ENCODE measurements at places on chromosomes 1 and 21.
A peak's percentile ranks its signal among the peaks of the same experiment; 100 is the strongest.

- no peak for DNase-seq
Observed at GRCh38 chr1:42282024-42282579, 52.9 kb downstream of the FOXJ3 start.

- DNase-seq = no peak
Observed at GRCh38 chr1:109134423-109134822, 20.5 kb downstream of the ELAPOR1 start.

DNA sequence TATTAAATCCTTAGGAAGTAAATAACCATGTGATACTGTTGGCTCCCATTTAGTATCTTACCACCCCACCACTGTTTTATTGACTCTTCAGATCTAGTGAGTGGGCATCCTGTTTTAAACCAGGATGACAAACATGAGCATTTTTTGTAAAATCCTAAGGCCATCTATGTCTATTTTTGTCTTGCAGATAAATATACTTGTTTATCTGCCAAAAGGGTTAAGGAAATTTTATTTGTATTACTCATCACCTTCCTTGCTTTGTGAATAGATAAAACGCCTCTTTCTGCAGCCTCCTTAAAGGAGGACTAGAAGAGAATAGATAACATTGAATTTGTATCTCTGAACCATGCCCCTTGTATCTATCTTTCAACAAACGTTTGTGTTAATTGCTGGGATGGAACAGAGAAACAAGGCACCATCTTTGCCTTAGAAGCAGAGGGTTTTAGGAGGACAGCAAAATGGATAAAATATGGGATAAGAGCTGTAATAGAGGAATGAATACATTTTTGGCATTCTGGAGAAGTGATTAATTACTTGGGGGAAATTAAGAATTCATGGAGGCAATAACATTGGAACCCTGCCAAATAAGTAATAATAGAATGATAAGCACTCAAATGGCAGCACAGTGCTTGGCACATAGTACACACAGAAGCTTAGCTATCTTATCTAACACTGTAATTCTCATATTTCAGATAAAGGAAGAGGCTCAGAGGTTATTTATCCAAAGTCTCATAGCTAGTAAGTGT lies 14.7 kb downstream of the YTHDF2 start:
- DNase-seq = no peak

DNA sequence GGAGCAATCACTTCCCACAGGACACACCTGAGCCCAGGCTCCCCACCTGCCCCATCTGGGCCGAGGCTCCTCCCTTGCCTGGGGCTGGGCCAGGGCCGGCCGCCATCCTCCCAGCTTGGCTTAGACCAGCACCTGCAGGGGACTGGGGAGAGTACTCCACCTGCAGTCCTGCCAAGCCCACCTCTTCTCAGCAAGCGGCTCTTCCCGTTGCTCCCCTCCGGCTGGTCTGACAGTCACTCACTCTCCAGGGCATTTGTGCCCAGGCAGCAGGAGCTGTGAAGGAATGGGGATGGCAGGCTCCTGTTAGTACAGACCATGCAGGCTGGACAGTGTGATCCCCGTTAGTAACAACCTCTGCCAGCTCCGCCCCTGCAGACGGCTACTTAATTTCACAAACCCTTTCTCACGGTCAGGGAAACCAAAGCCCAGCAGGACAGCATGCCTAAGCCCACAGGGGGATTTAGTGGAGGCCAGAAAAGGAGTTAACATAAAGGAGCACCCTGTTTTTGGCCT lies at the start of gene FYB2:
Gene FYB2 (minus strand): TSS at position 18 of the 513 bp plus-strand sequence. CDS start 114 bp downstream, outside the sequence.
- no peak for DNase-seq

DNA sequence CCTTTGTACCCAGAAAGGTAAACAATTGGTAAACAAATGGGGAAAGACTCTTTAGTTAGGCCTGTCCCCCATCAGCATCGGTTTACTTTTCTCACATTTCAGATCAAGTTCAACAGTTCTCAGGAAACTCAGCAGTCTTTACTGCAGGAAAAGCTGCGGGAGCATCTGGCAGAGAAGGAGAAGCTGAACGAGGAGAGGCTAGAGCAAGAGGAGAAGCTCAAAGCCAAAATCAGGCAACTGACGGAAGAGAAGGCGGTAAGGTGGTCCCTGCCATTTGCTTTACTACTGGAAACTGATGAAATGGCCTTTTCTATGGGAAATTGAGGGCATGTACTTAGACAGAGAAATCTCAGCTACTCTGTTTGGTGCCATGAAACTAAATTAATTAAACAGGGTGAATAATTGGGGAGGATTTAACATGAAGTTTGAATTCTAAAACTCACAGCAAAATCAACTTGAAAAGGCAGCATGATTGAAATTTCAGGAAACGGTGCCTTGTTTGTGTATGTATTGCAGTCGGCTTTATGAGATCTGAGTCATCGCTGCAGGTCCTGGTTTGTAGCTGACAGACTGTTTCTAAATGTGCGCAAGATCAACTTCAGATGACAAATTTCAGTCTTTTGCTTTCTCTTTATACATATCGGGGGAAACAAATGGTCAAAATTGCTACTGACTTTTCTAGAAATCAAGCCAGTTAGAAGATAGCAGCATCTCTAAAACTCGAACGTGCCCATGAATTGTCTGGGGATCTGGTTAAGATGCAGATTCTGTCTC lies 67.9 kb upstream of the EFHD2 start:
- peak; percentile 39 for DNase-seq

- DNase-seq = peak; percentile 35
Observed at GRCh38 chr1:108592030-108592759, 32.3 kb downstream of the EEIG2 start.

GRCh38 chr1:175094626-175095025 lies 27.0 kb downstream of the TNN start:
- no peak for DNase-seq

- no peak for DNase-seq
Observed at GRCh38 chr1:177620636-177621190, 349.1 kb downstream of the SEC16B start.

DNA sequence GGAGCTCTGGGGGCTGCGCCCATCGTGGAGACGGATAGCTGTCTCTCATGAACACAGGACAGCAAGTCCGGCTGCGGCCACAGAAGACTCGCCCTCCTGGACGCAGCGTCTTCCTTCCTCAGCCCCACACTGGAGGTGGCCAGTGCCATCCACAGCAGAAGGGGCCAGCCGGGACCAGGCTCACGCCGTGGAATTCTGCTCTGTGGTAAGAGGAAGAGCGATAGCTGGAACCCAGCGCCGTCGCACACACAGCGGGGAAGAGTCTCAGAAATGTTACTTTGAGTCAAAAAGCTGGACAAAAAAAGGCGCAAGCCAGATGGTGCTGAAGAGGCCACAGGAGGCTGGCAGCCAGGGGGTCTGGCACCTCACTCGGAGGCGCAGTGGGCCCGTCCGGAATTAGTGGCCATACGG lies 113.9 kb upstream of the COL6A1 start:
- no peak for DNase-seq

DNA sequence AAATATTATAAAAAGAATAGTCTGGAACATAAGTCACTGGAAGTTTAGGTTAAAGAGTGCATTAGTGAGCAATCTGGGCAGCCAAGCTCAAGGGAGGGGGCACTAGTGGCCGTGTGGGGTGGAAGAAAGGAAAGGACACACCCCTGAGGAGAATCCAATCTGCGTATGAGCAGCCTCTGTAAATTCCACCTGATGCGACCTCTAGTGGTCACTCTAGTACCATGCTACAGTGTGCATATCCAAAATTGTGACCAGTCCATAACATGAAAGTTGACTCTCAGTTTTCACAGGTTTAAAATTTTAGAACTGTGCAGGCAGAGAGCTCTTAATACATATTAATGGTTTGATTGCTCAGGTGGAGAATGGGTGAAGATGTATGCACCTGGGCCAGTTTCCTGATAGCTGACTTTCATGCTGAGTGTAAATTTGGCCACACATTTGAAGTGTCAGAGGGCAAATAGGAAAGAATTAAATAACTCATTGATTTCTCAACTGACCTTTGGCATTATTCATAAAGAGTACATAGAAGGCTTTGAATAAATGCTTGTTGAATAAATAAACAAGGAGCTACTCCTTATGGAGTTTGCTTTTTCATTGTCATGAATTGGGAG lies 105.9 kb upstream of the C21orf91 start:
- DNase-seq = peak; percentile 37

GRCh38 chr1:94608142-94608851 lies 66.7 kb upstream of the F3 start:
- no peak for DNase-seq

DNA sequence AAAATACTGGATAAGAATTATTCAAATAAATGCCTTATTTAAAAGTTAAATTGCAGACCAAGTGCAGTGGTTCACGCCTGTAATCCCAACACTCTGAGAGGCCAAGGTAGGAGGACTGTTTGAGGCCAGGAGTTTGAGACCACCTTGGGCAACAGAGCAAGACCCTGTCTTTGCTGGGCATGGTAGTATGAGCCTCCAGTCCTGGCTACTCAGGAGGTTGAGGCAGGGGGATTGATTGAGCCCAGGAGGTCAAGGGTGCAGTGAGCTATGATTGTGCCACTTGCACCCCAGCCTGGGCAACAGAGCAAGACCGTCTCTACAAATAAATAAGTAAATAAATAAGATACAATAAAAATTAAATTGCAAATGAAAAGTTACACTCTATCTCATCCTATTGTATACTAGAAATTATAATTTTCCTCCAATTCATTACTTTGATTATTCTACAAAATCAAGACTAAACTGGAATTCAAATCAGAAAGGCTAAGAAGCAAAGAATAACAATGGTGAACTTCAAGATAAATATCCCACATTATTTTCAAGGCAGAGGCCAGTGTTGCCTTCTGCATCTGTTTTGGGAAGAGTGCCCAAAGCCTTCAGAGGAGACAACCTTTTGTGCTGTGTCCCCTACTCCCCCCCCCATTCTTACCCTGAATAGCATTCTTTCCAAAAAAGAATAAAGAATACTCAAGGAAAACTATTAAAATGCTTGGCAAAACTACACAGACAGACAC lies 73.3 kb upstream of the IRF2BP2 start:
- DNase-seq = no peak

DNA sequence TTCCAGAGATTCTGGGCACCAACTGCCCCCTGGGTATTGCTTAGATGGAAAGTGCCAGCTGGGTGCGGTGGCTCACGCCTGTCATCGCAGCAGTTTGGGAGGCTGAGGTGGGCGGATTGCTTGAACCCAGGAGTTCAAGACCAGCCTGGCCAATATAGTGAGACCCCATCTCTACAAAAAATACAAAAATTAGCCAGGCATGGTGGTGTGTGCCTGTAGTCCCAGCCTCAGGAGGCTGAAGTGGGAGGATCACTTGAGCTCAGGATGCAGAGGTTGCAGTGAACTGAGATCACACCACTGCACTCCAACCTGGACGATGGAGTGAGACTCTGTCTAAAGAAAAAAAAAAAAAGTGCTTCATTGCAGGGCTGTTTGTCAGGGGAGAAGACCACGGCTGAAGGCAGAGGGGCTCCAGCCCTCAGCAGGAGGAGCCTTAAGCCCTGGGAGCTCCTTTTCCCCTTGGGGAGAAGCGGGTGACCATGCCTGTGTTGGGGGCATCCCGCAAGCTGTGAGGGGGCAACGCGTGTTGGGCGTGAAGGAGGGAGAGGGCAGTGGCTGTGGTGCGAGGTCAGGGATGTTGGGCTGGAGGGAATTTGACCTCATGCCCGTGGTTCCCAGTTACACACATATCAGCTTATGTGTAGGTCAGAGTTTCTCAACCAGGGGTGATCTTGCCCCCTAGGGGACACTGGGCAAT lies 131.5 kb upstream of the VAMP3 start:
- no peak for DNase-seq

- no peak for DNase-seq
Observed at GRCh38 chr21:42409366-42409765, 5.7 kb downstream of the UBASH3A start.

DNA sequence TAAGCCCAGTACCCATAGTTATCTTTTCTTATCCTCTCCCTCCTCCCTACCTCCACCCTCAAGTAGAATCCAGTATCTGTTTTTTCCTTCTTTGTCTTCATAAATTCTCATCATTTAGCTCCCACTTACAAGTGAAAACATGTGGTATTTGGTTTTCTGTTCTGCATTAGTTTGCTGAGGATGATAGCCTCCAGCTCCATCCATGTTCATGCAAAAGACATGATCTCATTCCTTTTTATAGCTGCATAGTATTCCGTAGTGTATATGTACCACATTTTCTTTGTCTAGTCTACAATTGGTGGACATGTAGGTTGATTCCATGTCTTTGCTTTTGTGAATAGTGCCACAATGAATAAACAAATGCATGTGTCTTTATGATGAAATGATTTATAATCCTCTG lies 55.2 kb downstream of the PRKACB start:
- DNase-seq = no peak

DNA sequence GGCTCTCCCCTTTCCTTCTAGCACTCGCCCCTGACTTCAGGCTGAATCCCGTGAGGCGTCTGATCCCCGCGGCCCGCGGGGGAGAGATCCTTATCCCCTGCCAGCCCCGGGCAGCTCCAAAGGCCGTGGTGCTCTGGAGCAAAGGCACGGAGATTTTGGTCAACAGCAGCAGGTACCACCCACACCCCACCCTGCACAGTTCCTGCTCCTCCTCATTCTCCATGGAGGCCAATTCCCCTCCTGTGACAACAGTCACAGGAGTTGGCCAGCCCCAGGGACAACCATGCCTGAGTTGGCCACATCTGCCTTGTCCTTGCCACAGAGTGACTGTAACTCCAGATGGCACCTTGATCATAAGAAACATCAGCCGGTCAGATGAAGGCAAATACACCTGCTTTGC lies 20.0 kb downstream of the TMEM81 start:
- no peak for DNase-seq

- DNase-seq = no peak
Observed at GRCh38 chr1:204325944-204326343, 33.8 kb downstream of the PLEKHA6 start.

- no peak for DNase-seq
Observed at GRCh38 chr1:236103646-236104218, 38.6 kb upstream of the GPR137B start.

- DNase-seq = peak; percentile 73
Observed at GRCh38 chr1:67053535-67053784, 488 bp downstream of the SLC35D1 start.

GRCh38 chr1:165463978-165464377 lies 19.1 kb upstream of the RXRG start:
- no peak for DNase-seq

GRCh38 chr1:38284953-38285352 lies 238.4 kb upstream of the POU3F1 start:
- DNase-seq = no peak

Data from MG63 (cell line).